ACHN (cell line): ENCODE measurements at places on chromosomes 7 and 10.

DNA sequence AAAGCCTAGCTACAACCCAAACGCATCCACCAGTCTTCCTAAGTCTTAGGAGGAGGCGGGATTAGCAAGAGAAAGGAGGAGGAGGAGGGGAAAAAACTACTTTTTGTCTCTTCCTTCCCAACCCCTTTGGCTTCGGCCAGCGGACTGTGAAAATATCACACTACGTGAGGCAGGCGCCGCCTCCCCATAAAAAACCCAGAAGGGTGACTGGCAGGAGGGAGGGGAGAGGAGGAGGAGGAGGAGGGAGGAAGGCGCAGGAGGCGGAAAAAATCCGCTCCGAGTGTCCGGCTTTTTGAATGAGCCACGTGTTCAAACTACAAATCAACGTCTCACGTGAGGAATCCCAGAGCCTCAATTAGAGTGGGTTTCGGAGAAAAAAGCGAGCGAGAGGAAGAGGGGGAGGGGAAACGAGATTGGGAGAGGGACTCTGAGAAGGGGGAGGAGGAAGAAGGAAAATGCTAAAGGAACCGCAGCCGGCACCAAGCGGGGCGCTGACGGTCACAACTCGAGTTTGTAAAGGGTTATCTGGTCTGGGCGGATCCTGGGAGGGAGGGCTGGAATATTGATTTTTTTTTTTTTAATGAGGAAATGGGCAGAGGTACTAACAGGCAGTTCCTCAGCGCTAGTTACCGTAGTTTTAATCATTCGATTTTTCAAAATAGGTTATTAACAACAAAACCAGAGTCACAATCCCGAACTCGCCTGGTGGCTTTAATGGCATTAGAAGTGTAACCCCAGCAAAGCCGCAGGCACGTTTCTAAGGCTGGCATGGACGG lies at the start of gene IGF2BP3:
Gene IGF2BP3 (minus strand): TSS at position 162 of the 776 bp plus-strand sequence. CDS start 381 bp downstream, outside the sequence.
- peak; percentile 95 for DNase-seq

GRCh38 chr7:70389531-70390151 lies 742.3 kb upstream of the GALNT17 start:
- DNase-seq, result no peak

GRCh38 chr7:28957064-28957750 lies 923 bp downstream of the TRIL start:
- no peak for DNase-seq

DNA sequence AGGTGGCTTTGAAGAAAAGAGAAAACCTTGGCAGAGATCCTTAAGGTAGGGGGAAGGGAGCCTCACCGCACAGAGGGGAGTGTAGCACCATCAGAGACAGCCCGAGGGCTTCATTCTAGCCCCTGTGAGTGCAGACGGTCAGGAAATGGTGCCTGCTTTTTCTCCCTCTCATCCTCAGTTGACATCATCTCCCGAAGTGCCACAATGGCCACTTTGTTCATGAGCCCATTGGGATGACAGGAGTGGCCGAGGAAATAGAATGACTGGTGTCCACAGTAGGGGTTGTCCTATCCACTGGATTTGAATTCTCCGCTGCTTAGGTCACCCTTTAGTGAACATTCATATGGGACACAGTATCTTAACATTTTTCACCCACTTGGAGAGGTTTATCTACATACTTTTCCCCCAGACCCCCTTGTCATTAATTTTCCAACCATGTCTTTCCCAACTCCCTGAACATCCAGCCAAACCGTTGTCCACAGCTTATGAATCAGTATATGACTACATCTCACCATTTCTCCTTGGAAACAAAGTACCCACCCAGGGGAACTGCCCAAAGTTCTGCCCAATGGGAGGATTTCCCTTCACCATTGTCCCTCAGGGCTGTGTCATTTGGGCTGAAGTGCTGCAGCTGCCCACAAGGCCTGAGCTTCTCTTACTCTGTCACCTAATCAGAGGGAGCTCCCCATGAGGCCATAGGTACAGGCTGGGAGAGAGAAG lies 108.8 kb downstream of the ADCY1 start:
- DNase-seq, result no peak

DNA sequence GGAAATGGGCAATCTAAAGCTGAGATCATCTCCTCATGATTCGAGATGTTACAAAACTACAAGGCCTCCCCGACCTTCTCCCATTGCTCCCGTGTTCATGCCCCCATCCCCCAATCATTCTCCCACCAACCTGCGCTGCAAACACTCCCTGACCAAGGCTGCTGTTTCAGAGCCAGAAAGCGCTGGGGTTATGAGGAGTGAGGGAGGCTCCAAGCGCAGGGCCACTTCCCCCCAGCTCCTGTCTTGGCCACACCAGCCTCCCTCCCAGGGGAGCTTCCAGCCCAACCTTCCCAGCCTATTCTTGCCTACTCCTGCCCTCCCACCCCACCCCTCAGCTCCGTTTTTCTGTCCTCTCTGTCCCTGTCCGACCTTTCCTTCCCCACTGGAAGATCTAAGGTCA lies 14.7 kb upstream of the NODAL start:
- DNase-seq, result no peak

GRCh38 chr7:20152511-20152910 lies 64.7 kb downstream of the MACC1 start:
- DNase-seq, result no peak

DNA sequence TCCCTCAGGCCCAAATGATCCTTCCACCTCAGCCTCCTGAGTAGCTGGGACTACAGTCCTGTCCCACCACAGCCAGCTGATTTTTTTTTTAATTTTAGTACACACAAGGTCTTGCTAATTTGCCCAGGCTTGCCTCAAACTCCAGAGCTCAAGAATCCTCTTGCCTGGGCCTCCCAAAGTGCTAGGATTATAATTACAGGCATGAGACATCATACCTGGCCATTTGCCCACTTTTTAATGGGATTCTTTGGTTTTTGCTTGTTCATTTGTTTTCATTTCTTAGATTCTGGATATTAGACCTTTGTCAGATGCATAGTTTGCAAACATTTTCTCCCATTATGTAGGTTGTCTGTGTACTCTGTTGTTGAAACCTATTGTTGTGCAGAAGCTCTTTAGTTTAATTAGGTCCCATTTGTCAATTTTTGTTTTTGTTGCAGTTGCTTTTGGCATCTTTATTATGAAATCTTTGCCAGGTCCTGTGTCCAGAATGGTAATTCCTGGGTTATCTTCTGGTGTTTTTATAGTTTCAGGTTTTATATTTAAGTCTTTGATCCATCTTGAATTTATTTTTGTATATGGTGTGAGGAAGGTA lies 95.2 kb downstream of the GLCCI1 start:
- DNase-seq, result no peak

- peak; percentile 64 for DNase-seq
Observed at GRCh38 chr10:62594093-62594520, 210.4 kb upstream of the ADO start.

DNA sequence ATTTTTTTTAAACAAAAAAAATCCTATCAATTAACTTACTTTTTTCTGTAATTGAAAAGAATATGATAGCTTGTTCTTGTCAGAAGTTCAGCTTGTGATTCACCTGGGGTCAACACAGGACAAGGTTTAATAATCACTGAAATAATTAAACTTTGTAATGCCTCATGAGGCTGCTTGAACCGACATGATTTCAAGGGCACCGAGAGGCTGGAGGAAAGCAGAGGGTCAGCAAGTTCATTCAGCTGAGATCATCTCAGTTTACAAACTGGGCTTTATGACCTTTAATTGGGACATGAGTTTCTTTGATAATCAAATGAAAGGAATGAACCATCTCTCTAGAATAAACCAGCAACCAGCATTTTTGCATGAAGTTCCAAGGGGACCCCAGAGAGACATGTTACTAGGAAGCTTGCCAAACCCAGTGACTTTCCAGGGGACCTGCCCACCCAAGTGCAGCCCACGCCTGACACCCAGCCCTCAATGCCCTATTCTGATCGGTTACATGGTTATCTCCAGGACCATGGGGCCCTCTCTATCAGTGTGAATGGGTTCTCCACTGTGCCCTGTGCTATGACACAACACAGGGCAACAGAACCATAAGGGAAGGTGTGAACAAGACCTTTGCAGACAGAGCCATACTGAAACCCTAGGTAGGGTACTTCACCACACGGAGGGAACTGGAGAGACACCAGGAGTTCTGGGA lies 7.8 kb upstream of the CYP3A4 start:
- DNase-seq, result peak; percentile 46

DNA sequence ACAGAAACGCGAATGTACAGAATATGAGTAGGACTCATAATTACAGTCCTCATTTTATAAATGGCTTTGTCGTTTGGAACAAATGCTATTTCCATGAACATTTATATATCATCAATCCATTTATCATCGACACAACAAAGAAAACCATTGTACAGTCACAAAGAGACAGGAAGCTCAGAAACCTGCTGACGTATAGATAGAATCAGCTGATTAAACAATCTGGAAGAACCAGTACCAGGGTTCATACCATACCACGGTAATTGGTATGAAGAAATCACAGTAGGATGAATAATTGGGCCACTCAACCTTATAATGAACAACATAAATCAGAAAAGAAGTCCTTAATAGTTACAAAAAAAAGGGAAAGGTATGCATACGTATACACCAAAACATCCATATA lies 295.0 kb downstream of the PARD3 start:
- no peak for DNase-seq

DNA sequence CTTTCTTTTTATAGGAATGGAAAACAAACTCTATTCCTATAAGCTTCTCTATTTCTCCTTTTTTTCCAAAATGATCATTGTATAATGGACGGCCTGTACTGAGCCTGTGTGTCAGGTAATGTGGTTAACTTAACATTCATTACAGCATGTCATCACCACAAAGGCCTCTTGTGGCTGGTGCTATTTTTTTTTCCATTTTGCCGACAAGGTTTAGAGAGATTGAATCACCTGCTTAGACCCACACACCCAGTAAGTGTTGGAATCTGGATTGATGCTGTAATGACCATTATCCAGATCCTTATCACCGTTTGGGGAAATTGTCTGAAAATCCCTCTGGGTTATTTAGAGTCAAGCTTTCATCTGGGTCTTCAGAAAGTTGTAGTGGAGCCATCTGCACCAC lies 18.5 kb downstream of the AKR1B15 start:
- DNase-seq, result no peak

DNA sequence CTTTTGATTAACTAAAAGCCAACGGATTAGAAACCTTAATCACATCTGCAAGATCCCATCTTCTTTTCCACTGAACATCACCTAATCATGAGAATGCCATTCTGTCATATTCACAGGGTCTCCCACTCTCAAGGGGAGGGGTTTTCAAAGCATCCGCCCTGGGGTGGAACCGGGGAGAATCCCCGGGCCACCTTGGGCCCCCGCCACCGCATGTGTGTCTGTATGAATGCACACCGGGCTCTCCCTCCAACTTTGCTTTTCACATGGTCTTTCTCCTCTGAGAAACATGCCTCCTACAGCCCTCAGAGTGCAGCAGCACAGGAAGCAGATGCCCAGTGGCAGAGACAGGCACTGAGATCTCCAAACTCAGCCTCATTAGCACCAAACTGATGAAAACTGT lies 233.2 kb upstream of the PPP2R2D start:
- DNase-seq, result no peak

DNA sequence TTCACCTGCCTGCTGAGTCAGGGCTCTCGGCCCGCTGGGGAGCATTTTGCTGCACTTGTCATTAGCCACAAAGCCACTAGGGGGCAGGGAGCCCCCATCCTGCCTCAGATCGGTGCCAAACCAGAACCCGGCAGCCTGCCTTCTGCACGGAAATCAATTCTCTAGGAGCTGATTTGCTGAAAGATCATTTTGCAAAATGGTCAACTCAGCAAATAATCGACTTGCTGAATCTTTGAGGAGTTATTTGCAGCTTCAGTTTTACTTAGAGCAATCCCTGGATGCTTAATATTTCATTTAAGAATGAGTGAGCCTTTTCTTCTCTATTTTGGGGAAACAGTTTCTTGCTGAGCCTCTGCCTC lies 1.7 kb upstream of the GIMAP8 start:
- peak; percentile 80 for DNase-seq

DNA sequence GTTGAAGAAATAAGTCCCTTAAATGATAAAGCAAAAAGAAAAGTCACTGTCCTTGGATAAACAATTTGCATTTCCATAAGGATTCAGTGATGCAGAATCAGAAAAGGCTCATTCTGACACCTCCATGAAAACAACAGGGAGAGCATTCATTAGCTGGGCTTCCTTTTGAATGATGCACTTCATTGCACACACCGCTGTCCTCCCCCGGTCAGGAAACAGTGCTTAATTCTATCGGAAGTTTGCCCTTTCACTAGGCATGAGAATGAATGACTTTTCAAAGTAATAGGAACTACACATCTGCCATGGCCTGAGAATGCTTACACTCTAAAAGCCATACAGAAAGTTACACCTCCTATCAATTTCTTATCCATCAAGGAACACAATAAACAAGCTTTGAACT lies 4.2 kb downstream of the PCDH15 start:
- DNase-seq, result no peak

DNA sequence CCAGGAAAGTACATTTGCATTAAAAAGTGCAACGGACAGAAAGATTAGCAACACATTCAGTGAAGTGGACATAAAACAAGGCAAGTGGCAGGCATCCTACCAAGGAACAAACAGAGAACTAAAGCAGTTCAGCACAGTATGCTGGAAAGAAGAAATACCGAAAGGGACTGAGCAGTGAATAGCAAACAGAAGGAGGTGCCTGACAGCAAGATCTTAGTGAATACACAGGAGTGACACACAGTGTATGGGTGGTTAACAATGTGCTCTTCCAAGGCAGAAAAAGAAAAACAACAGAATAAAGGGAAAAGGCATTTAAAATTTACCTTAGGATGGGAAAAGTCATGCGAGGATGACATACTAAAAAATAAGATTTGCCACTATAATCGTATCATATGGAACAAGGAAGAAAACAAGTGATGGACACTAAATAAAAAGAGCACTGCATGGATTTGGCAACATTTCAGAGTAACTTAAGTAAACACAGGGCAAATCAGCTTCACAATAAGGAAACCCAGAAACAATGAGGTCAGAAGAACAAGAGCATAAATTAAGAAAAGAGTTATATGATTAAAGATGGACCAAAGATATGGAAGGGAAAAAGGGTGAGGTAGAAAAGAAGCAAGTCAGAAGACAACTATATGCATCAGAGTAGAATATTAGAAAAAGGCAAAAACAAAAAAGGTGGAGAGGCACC lies 29.5 kb downstream of the MEST start:
- DNase-seq, result no peak

GRCh38 chr7:43749383-43749940 lies 9.0 kb upstream of the BLVRA start:
- DNase-seq, result no peak

DNA sequence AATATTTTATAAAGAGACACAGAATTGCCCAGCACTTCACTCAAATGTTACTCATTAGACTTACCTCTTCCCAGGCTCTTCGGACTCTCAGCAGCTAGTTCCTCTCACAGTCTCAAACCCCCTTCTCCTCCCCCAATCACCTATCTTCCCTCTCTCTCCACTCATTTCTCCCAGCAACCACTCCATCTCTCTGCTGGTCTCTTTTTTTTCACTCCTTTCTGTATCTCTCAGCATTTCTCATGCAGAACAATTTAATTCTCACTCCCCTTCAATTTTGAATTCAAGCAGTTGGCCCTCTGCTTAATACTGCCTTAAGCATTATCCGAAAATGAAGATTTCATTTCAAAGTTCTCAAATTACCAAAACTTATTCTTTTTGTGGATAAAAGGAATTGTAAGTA lies 34.4 kb upstream of the CAV2 start:
- peak; percentile 74 for DNase-seq

- no peak for DNase-seq
Observed at GRCh38 chr10:104472505-104472904, 118.9 kb downstream of the CFAP58 start.
